ENCODE measurements at places on chromosomes 5 and 9.

- no peak for DNase-seq
Observed at GRCh38 chr5:93658044-93658443, 75.0 kb downstream of the NR2F1 start.

DNA sequence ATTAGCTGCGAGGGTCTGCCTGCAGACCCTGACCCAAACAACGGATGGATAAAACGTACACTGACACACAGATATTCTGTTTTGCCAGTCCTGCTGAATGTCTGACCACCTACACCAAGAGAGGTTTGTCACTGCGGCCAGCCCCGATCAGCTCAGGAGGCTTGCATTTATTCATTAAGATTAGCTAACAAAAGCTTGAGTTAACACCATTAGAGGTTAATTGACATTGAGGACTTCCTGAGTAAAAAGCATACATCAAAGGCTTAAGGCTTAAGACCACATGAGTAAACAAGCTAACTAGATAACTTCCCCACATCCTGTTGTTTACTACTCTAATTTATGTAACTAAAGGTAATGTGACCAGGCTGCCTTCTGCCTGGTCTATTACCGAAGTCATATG lies 198.1 kb upstream of the TRPC7 start:
- no peak for DNase-seq

DNA sequence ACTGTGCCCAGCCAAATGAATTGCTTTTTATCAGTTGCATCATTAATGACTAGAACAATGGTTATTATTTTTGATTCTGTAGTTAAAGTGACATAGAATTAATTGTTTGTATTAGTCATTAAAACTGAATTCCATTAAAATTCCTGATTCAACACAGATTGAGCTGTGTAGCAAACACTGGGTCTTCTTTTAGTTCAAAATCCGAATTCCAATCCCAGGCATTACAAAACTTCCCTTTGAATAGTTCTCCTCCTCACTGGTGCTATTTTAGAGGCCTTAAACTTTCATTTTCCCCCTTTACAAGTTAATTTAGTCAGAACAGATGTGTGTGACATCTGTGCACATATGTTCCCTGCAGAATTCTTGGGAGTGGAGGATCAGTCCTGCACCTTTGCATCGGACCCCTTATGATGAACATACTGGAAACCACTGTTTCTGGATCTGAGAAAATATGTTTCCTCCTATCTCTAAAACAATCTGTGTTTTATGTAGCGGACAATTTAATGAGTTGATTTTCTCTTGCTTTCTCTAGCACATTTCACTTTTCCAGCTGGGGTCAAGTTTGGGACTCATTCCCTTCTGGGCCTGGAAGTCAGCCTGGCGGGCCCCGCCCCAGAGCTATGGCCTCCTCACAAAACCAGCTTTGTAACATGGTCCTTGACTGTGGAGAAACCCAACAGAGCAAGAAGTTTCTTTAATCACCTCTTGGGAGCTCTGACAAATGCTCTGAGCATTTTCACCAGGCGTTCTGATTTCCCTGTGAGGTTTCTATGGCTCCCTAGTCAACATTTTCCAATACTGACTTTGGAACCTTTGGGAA lies 87.9 kb upstream of the MAMDC2 start:
- DNase-seq, result no peak

GRCh38 chr9:96383165-96383942 lies at the start of gene SLC35D2:
SLC35D2 (minus strand) TSS chr9:96383711; CDS start chr9:96383634, 77 bp downstream.
- no peak for DNase-seq

GRCh38 chr9:133320421-133320881 lies 15.5 kb downstream of the SURF6 start:
- DNase-seq, result no peak

DNA sequence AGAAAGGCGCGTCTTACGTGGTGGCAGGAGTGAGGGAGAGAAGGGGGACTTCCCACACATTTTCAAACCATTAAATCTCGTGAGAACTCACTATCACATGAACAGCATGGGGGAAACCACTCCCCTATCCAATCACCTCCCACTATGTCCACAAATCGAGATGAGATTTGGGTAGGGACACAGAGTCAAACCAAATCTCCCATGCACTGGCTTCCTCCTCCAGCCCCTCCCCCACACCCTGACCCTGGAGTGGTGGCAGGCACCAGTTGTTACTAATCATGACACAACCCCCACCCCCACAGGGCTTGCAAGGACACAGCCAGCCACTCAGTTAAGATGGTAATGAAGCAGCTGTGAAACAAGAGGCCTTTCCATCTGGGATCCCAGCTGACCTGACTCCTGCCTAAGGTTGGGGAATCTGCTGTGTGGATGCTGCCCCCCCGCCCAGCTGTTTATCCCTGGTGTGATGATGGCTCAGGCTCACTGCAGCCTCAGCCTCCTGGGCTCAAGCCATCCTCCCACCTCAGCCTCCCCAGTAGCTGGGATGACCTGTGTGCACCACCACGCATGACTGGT lies 57.1 kb upstream of the FUBP3 start:
- peak; percentile 69 for DNase-seq

- DNase-seq, result no peak
Observed at GRCh38 chr9:105683688-105684275, 10.6 kb upstream of the TMEM38B start.

- DNase-seq, result peak; percentile 70
Observed at GRCh38 chr5:173296737-173297676, 31.2 kb downstream of the STC2 start.

DNA sequence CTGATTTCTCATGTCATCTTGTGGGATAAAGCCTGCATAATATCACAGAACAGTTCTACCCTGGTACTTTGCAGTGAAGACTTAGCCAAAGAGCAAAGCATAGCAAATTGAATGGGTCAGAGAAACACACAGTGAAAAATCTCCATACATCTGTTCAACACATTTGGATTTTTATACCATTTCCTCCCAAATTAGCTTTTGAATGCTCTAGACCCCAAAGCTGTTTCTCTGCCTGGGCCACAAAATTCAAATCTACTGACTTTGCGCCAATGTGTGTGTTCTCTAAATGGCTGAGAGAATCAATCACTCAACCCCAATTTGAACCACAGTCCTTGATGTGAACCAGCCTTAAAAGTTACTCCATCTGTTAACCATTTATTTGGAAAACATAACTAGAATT lies 236.9 kb upstream of the NFIL3 start:
- DNase-seq, result no peak

DNA sequence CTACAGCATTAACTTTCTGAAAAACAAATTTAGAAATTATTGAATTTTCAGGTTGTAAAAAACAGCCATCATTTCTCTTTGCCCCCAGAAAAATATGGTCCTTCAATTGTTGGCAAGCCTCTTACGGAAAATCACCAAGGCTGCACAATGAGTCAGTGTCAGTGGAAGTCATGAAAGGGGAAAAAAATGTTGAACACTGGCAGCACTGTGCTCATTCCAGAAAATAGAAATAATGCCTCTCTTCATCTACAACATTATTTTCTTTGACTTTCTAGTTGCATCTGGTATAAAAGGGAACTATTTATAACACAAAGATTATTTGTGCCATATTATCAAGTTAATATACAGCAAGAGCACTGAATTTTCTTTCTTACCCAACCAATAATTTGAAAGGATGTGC lies 26.7 kb upstream of the STK32A start:
- DNase-seq, result no peak

DNA sequence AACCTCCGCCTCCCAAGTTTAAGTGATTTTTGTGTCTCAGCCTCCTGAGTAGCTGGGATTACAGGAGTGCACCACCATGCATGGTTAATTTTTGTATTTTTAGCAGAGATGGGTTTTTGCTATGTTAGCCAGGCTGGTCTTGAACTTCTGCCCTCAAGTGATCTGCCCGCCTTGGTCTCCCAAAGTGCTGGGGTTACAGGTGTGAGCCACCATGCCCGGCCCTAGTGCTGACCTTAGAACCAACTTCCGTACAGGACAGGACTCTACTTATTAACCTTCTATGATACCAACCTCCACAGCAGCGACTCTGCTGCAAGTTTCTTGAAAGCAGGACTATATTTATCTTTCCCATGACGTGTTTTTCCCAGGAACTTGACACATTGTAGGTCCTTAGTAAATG lies 176.9 kb downstream of the RGS3 start:
- no peak for DNase-seq

DNA sequence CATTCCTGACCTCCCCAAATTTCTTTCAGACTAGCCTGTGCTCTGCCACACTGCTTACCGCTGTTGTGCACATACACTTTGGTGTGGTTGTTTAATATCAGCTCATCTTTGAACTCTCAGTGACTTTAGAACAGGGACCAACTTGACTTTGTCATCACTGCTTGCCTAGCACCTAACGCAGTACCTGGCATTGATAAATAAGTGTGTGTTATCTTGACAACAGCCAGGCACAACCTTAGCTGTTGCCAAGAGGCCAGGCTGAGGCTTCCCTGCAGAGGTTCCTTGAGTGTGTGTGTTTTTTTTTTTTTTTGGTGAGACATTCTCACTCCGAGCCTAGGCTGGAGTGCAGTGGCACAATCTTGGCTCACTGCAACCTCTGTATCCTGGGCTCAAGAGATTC lies 41.0 kb upstream of the SLC28A3 start:
- no peak for DNase-seq

DNA sequence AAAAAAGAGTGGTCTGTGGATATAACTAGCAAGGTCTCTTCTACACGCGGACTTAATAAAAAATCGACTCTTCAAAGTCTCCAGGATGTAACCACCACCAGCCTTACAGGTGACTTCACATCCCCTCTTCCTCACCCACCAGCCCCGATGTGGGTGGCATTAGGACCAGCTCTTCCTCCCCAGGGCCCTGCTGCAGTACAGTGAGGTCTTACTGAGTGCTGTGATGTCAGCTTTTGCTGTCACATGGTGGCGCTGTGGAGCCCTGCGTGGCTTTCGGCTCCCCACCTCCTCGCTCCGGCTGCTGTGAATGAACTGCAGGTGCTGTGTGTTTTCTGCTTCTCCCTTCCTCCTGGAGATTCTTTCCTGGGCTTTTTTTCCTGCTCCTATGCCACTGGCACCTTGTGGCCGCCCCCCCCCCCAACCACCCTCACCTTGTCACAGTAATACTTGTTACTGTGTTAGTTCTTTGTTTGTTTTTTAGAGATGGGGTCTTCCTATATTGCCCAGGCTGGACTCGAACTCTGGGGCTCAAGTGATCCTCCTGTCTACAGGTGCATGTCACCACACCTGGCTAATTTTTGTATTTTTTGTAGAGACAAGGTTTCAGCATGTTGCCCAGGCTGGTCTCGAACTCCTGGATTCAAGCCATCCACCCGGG lies 15.8 kb upstream of the RAPGEF1 start:
- DNase-seq, result peak; percentile 93

GRCh38 chr5:173863359-173863758 lies 24.8 kb upstream of the CPEB4 start:
- no peak for DNase-seq

GRCh38 chr9:36018891-36019720 lies 17.6 kb upstream of the RECK start:
- DNase-seq, result no peak

DNA sequence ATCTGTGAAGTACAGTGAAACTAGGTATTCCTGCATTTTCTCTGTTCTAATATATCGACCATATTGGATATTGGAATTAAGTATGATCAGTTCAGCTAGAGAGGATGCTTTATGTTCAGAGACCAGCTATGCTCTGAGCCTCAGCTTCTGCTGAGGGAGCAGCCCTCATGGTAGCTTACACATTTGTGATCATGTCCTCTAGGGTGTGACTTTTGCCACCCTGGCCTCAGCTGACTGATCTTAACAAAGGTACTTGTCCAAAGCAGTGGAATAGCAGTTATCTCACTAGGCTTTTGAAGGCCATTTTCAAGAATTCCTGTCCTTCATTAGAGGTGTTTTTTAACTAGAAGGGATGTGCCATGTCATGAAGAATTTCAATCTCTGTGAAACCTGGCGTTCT lies 9.3 kb downstream of the SCAMP1 start:
- no peak for DNase-seq

DNA sequence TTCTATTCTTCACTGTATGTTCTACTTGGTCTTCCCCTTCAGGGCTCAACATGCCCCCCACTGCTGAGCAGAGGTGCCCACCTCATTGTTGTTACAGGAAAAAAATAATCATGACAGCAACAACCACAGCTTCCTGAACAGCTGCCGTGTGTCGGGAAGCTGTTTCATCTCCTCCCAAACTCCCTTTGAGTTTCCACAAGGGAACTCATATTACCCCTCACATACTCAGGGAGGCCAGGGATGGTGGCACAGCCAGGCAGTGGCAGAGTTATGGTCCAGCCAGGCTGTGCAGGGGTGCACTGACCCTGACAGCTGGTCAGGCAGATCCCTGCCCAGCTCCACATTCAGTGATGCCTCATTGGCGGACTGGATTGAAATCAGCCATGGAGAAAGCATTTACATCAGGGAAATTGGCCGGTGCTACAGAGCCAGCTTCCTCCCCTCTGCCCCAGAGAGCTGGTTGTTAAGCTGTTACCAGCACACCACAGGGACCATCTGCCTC lies 37.3 kb downstream of the SARDH start:
- DNase-seq, result peak; percentile 25

DNA sequence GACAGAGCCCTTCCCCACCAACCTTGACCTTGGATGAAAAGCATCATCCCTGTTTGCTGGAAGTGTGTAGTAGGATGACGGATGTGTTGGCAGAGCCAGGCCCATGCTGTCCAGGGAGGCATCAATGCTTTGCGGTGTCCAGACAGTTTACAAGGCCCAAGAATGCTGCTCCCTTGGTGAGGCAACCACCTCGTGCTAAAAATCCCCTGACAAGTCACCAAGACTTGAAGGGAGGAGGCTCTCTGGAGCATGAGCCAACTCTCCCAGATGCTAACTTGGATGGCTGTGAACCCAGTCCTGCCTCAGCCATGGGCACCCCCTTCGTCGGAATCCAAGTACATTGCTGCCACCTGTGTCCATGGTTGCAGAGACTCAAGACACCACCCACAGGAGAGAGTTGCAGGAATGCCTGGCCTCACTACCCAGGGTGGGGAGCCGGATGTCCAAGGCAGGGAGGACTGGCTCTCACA lies 9.5 kb upstream of the NKD2 start:
- no peak for DNase-seq

DNA sequence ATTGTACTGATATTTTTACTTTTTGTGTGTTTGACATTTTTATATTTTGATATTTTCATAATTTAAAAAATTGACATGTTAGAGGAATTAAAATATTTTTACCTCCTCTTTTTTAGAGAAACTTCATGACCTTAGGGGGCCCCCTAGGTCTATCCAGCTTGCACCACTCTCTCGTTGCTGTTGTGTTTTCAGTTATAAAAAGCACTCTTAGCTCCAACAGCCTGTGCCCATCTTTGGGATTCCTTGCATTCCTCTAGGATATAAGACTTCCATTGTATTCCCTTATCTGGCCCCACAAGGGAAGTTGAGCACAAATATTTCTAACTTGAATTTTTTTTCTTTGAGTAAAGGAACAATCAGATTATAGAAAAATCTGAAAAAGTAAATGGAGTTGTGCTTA lies 245.3 kb downstream of the SH3GL2 start:
- no peak for DNase-seq

- no peak for DNase-seq
Observed at GRCh38 chr5:160457252-160457651, 35.6 kb downstream of the PTTG1 start.

GRCh38 chr9:18477121-18477660 lies 3.2 kb downstream of the ADAMTSL1 start:
- DNase-seq, result peak; percentile 29

- no peak for DNase-seq
Observed at GRCh38 chr5:135526924-135527323, 8.8 kb downstream of the NEUROG1 start.
